Esophagus squamous epithelium (tissue), 5 donors: ENCODE measurements at places on chromosomes 5 and 9.

DNA sequence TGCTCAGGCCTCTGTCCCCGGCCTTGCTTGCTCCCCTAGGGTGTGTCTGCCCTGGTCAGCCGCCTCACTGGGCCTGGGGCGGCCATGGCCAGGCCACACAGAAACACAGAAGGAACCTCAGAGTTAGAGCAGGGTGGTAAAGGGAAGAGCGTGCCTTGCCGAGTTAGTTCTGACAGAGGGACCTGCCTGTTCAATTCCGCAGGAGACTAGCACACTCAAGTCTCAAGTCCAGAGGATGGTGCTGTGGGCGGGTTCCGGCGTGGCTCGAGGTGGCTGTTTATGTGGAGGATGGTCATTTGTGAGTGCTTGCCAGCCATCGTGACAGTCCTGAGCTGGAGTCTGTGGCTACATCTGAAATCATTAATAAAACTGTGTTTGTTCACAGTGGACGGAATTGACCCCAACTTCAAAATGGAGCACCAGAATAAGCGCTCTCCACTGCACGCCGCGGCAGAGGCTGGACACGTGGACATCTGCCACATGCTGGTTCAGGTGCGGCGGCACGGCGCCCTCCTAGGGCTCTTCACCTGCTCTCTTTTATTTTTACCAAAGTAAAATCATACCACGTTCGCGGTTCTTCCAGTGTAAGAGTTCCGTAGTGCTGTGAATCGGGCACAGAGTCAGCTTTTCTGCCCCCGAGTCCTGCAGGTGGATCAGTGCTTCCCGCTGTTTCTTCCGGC lies 95.5 kb upstream of the CACNA1B start:
- no peak for DNase-seq

GRCh38 chr9:104842698-104843097 lies 78.8 kb downstream of the NIPSNAP3B start:
- DNase-seq = no peak

DNA sequence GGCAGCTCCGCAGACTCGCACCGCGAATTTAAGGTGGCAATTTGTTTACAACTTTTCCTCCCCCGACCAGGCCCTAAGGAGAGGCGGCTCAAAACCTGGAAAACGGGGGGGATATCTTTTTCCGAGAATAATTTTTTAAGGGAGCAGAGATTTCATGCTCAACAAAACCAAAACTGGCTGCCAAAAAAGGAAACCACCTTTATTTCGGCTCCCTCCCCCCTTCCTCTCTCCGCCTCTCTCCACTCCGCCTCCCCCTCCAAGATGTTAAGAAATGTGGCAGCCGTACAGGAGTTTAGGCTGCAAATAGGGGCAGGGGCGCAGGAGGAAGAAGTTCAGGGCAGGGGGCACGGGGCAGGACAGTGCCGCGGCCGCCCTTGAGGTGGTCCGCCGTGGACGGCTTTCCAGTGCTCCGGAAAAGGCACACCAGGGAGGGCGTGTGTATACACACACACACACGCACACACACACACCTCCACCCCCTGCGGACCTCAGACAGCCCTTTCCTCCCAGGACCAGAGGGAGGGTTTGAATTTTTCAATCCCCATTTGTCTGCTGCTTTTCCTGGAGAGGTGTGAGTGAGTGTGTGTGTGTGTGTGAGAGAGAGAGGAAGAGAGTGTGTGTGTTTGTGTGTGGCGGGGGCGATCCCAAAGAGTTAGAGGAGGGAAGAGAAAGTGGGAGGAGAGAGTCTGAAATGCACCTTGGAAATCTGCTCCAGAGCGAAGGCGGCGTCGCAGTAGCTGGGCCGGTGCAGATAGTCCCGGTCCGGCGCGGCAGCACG lies 9.1 kb downstream of the PTCH1 start:
- peak; percentile 12 for DNase-seq

DNA sequence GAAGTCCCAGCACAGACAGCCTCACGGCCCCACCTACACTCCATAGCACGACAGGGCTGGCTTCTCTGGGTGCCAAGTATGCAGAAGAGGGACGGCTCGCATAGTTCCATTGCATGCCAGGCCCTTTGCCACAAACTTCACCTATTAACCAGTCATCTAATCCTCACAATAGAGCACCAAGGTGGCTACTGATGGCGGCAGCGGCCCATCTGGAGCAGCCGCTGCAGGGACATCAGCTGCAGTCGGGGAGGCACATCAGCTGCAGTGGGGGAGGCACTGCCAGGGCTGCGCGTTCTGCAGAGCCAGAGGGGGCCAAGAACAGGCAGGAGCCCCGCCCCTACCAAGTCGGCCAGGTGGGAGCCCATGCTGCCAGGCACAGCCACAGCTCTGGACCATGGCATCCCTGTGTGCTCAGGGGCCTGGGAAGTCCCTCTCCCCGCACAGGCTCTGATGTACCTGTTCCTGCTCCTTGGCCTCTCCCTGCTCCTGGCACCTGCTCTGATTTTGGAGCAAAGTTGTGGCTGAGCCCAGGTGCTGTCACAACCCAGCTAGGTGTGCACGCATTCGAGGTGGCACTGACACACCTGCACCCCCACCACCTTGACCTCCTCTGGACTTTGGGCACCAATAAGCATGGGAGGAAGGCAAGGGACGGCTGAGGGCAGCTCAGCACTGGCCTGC lies 61.5 kb upstream of the SYNPO start:
- no peak for DNase-seq

DNA sequence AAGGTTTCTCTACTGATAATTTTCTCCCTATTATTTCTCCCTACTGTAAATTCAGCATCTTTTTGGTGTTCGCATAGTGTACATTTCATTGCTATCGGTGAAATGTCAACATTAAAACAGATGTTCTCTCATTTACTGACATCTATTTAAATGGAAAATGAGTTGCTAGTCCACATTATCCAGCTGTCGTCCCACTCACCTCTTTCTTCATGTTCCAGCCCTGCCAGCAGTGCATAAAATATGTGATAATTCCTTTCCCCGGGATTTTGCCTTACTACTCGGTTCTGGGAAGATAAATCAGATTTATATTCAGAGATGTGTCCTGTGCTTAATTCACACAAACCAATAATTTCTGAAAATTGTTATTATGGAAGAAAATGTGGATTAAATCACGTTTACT lies 155.8 kb downstream of the MYO10 start:
- no peak for DNase-seq

DNA sequence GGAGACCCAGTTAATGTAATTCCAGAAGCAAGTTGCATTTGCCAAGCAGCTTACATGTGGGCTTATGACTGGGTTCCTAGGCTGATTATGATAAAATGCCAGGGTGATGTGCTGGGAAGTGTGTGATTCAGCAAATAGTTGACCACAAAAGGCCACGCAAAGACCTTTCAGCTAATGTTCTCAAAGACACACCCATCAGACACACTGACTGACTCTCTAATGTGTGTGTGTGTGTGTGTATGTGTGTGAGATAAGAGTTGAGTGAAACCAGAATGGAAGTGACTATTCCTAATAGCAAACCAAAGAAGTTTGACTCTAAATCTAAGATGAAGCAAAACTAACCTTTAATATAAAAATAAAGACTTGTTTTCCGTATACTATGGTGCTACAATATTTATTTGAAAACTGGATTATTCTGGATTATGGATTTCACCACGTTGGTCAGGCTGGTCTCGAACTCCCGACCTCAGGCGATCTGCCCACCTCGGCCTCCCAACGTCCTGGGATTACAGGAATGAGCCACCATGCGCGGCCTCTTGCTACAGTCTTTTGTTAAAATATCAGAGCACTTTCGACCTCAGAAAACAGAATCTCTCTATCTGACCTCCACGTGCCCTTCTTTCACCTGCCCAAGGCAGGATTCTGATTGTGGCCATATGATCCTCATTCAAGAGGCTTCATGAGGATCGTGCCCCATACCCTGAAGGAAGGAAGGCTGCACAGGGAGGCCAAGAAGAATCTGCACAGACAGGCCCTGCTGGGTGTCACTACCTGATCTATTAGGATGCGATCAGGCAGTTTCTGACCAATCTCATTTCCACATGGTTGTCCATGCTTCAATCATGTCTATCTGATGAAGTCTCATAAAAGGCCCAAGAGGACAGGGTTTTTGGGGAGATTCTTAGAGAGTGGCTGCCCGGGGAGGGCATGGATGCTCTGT lies 75.6 kb downstream of the USP20 start:
- DNase-seq = no peak

DNA sequence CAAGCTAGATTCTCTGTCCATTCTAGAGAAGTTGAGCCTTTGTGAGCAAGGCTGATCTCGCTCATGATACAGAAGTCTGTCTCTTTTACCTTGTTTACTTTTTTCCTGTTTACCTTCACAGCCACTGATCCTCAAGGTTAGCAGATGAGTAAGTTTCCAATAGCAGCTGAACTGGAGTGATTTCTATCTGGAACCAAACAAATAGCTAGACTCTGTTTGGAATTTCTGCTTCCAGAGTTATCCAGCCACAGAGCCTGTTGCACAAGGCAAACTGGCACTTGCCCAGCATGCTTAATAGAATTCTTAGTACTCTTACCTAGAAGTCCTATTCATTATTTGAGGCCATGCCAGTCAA lies 12.8 kb upstream of the PANK3 start:
- no peak for DNase-seq

DNA sequence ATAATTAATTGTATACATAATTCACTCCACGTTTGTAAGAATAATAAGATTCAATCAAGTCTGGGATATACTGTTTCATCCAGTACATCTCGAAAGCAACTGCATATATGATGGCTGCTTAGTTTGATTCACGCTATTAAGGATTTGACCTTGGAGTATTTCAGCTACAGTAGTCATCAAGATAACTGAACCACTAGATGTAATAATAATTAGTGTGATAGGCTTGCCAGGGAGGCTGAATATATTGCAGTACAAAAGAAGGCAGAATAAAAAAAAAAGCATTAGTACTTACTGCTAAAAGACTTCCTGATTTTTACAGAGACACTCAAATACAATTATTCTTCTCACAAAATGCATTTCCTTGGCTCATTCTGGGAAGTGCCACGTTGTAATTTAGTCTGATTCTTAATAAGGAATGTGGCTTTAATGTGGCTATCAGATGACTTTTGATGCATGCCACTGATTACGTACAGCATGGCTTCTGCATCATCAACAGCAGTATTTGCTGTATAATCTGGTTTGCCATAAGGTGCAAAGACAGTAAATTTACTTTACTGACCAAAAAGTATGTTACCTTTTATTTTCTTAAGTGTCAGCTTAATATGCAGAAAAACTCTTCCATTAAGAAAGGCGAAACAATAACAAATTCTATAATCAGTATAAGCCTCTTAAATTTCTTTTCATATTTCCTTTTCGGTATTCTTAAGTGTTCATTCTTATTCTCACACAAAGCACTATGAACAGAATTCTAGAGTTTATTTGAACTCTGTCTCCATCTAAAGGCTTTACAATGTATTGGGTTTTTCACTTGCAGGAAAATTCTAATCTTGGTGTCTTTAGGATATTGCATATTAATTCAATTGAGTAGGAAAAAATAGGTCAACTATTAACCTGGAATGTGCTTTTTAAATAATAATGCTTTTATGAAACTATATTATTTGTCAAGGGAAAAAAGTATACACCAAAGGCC lies 166.4 kb downstream of the SLF1 start:
- no peak for DNase-seq

GRCh38 chr9:34690983-34691935 lies at the start of gene CCL19:
Gene CCL19, minus strand, starts transcription at chr9:34691276. Its CDS starts 137 bp downstream, at chr9:34691139.
- no peak for DNase-seq

- DNase-seq = no peak
Observed at GRCh38 chr9:135289081-135289491, 190.5 kb upstream of the PPP1R26 start.

- DNase-seq = no peak
Observed at GRCh38 chr5:132662925-132663770, 5.2 kb downstream of the IL13 start.

DNA sequence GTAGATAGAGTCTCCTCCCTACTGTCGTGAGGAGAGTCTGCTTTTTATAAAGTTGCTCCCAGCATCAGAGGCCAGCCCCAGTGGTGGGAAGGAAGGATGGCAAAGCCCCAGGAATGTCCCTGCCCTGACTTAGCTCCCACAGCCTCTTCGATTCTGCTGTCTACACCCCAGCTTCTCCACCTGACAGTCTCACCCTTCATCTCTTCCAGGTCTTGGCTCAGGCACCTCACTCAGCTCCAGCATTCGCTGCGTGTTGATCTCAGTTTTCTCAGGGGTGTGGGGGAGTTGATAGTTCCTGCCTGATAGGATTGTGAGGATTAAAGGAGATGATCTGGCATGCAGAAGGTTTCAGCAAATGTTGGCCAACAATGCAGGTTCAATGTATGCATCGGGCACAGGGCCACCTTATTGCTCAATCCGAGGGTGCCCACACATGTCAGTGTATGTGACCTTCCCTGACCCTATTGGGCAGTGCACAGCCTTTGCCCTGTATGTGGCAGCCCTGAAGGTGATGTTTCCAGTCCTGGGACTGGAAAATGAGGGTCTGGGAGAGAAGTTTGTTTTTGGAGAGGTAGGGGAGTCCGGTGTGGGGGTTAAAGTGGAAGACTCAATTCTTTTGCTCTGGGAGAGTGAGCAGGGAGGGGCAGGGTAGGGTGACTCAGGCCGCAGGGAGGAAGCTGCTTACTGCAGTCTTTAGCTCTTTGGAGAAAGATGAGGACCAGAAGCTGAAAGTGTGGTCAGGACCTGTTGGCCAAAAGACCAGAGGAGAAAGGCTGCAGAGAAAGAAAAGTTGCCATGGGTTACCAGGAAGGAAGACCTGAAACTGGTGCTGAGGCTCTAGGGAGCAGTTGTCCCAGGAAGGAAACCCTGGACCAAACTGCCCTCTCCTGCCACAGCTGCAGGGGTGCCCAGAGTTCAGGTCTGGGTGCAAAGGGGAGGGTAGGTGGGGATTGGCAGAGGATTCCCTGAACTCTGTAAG lies 153.2 kb downstream of the MACROH2A1 start:
- no peak for DNase-seq

GRCh38 chr5:177086654-177087397 lies at the start of gene FGFR4:
Gene FGFR4, plus strand, starts transcription at chr5:177086915. Its CDS starts 2,688 bp downstream, at chr5:177089603.
- peak; percentile 30 for DNase-seq

DNA sequence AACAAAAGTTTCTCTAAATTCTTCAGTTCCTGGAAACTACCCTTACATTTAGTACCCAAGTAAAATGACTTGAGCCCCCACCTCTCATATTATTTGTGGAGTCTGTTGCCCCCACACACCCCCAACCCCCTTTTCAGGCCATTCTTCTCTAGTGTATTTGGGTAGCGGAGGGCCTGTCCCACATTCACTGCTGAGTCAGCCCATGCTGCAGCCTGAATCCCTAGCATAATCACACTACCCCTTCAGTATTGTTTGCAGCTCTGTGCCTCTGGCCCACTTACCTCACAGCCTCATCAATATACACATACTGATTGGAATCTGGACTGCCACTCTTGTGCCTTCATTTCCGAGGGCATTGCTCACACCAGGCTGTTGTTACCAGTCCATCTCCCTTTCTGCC lies 26.8 kb downstream of the RGS7BP start:
- DNase-seq = no peak

DNA sequence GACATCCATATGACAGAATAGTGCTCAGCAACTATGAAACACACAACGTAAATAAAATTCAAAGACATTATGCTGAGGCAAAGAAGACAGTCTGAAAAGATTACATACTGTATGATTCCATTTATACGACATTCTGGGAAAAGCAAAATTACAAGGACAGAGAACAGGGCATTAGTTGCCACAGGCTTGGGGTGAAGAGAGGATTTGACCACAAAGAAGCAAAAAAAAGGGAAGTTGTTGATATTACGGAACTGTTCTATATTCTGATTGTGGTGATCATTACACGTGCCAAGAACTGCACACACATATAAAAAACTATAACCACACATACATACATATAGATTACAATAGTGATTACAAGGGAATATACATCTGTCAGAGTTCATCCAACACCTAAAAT lies 24.1 kb downstream of the CDK5RAP2 start:
- DNase-seq = no peak

- DNase-seq = no peak
Observed at GRCh38 chr5:115243412-115243811, 19.3 kb downstream of the PGGT1B start.

- no peak for DNase-seq
Observed at GRCh38 chr5:43416803-43417394, 4.7 kb upstream of the CCL28 start.
